ENCODE measurements at places on chromosomes 16 and 17.

DNA sequence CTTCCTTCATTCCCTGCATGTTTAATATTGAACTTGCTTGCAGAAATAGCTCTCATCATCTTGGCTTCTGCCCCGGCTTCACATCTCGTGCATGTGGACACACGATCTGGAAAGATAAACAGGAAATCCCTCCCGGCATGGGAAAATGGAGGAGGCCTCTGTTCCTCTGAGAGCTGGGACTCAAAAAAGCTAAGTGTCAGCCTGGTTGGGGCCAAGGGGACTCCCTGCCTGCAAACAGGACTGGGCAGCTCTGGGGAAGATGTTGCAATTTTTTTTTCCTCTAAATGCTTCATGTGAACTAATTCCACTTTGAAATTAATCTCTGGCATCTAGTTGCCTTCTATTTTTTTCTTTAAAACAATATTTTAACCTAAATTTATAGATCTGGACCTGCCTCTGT is 24.8 kb downstream of the ITPRIPL2 start:
- no peak for DNase-seq

- DNase-seq = no peak
Measured at GRCh38 chr17:57892146-57892819, 42.4 kb upstream of the MRPS23 start.

- no peak for DNase-seq
Measured at GRCh38 chr16:10883004-10883403, 6.0 kb downstream of the CIITA start.

- DNase-seq = no peak
Measured at GRCh38 chr16:67673712-67674580, 7.3 kb downstream of the C16orf86 start.

- DNase-seq = no peak
Measured at GRCh38 chr17:60371818-60372510, 20.0 kb downstream of the USP32 start.

DNA sequence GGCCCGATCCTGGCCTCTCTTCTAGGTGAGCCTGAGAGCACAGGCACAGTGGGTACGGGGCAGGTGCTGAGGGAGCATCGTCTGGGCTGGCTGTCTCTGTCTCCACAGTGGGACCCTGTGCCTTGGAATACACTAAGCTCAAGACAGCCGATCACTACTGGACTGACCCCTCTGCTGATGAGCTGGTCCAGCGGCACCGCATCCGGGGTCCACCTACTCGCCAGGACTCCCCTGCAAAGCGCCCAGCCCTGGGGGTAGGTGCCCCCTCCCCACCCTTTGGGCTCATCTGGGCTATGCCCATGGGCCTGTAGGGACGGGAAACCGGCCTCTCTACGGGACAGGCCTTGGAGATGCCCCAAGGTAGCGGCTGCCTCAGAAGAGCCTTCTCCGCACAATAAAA is 25.6 kb downstream of the SGSM2 start:
- no peak for DNase-seq
